ENCODE measurements at places on chromosomes 3 and 15. TPM values are rescaled to one million over a fixed set of nuclear protein-coding genes. Genes with fewer than 3 reads are reported as not detected.

MUSTN1 gene
- 0.40 TPM for total RNA-seq

DNA sequence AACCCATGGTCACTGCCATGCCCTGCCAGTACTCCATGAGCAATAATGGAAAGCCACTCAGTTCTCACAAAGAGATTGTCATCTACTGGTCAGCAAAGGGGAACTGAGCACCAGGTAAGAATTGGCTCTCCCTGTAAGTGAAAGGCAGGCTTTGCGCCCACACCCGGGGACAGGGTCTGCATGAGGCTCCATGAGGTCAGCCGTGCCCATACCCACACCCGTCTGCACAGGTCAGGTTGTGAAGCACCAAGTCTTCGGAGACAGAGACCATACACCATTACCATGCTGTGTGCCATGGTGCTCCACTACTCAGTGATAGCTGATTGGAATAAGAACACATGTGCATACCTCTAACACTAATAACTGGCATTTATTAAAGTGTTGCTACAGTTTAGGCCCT, 322.9 kb downstream of the EPHB1 start:
- ATAC-seq, result no peak

- no peak for ATAC-seq
Measured at GRCh38 chr15:66523926-66524325, 18.8 kb downstream of the ZWILCH start.

DNA sequence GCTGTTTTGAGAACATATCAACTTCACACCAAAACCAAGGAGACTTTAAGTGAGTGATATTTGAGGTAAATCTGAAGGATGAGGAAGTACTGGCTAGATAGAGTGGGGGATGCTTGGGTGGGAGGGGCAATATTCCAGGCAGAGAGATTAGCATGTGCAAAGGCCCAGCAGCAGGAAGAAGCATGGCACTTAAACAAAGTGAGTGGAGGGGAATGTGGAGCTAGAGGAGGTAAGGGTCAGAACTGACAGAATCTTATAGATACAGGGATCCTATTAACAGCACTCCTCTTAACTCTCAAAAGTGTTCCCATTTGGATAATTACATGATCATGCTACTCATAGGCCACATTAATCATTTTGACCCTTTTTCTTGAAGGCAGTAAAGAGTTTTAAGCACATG, 41.4 kb upstream of the SPRED1 start:
- ATAC-seq, result no peak

PYDC2 gene
- not detected for total RNA-seq

DNA sequence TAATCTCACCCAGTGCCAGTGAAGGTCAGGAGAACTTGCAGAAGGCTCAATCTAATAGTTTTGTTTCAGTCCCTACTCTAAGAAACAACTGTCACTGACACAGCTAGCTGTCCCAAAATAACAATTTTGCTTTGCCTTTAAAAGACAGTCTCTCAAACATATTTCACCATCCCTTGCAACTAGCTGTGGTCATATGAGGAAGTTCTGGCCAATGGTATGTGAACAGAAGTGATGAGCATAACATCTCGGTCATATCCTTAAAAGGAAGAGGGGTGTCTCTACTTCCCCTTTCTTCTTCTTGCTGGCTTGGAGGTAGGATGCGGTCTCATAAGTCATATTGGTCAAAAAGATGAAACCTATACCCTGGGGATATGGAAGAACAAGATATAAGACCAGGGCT, 198.1 kb downstream of the NEK10 start:
- ATAC-seq, result no peak

BTBD1 gene
- 33.3 TPM for total RNA-seq

DNA sequence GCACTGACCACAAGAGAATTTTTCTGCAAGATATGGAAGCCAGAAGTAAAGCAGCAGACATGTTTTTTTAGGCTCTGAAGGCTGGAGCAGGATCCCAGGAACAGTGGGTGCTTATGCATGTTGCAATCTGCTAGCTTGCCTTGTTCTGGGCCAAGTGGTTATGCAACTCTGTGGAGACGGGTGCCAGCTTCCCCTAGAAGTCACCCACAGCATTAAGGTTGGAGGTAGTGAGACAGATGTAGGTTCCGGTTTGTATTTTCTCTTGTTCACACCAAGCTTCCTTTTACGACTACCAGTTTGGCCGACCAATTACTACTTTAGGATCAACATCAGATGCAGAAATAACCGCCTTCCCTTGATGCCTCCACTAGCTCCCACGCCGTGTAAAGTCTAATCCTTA, 11.1 kb downstream of the DPH3 start:
- peak; percentile 69 for ATAC-seq

All from esophagus mucosa (tissue), 1 donor.